NCI-H187 (cell line): ENCODE measurements at places on chromosomes 1 and 21.

GRCh38 chr1:52463891-52464290 is 59.5 kb downstream of the PRPF38A start:
- no peak for DNase-seq

DNA sequence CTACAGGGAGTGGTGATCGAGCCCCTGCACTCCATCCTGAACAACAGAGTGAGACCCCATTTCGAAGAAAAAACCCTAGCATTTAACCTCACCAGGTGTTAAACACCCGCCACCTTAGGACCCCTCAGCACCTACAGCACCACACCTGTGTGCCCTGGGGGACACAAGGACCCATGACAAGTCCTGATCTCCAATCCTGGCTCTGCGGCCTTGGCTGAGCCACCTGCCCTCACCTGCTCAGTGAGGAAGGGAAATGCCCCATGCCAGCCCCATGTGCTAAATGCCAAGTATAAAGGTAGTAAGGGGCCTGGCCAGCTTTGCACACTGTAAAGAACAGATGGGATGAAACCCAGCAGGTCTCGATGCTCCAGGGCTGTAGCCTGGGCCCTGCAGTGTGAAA is 11.1 kb downstream of the MRTO4 start:
- DNase-seq = no peak

DNA sequence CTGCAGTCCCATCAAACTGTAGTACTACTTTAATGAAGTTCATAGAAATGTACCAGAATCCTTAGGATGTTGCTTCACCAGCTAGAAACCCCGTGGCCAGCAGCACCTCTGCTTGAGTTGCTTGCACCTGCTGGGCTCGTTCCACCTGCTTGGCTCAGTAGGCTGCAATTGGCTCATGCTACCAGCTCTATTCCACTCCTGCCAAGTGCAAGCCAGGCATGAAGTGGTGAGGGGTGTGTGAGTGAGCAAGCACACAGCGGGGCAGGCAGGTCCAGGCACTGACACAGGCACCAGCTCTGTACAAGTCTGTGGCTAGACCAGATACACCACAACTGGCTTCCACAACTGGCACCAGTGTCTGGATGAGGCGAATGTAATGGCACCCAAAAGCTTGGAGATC is 209.9 kb downstream of the AMY1C start:
- no peak for DNase-seq

- DNase-seq = no peak
Observed at GRCh38 chr21:44766014-44766817, 35.4 kb downstream of the UBE2G2 start.

- peak; percentile 33 for DNase-seq
Observed at GRCh38 chr1:21262293-21263051, 27.8 kb downstream of the ECE1 start.

GRCh38 chr1:12619792-12620487 is 1.9 kb upstream of the DHRS3 start:
- DNase-seq = peak; percentile 14

DNA sequence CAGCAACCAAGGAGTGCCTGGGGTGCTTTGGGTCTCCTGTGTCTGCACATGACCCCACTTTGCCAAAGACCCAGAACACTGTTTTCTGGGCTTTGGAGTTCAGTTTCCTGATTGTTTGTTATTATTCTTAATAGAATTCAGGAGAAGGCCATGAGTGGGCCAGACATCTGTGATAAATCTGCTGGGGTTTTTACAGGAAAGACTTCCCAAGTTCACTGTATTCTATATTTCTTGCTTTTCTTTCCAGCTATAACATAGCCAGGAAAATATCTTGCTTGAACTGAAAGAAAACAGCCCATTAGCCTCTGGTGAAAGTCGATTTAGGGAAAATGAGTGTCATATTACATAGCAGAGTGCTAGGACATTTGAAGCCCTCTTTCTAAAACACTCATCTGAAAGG is 345.1 kb upstream of the USP24 start:
- no peak for DNase-seq

GRCh38 chr1:202107321-202107761 is 15.4 kb upstream of the GPR37L1 start:
- DNase-seq = no peak

DNA sequence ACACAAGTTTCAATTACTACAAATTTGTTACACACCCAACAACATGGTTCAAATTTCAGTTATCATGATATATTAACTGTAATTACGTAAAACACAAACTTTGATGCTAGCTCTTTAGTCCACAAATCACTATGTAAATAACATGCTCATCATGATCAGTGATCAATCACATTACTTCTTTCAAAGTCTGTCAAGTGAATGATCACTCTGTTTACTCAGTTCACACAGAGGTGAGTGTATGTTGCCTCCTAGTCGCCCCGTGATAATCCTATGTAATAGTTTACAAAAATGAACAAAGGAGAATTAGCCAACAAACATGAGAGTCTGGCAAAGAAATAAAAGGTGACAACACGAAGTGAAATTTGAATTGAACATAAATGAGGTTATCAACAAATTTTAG is 14.3 kb downstream of the EDEM3 start:
- no peak for DNase-seq

- DNase-seq = no peak
Observed at GRCh38 chr1:239067480-239067879, 318.9 kb upstream of the CHRM3 start.

DNA sequence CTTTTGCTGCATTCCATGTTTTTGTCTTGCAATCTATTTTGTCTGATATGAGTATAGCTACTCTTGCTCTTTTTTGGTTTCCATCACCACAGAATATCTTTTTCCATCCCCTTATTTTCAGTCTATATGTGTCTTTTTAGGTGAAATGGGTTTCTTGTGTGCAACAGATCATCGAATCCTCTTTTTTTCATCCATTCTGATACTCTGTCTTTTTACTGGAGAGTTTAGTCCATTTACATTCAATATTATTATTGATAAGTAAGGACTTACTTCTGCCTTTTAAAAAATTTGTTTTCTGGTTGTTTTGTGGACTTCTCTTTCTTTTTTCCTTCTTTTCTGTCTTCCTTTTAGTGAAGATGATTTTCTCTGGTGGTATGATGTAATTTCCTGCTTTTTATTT is 64.6 kb upstream of the CD55 start:
- no peak for DNase-seq

DNA sequence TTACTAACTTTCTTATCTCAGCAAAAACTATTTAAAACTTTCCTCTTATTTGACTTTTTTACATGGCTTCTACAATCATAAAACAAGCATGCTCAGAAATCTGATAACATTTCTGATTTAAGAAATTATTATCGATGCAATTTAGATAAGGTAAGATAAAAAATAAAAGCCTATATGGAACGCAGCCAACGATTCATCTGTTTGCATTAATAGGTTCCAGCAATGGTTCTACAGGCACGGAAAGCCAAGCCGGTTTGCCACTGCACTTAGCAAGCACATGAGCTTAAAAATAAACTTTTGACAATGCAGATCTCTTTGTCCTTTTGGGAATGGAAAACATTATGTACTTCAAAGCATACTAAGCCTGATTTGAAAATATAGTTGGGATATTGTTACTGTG is 77.5 kb upstream of the KCNK2 start:
- no peak for DNase-seq

DNA sequence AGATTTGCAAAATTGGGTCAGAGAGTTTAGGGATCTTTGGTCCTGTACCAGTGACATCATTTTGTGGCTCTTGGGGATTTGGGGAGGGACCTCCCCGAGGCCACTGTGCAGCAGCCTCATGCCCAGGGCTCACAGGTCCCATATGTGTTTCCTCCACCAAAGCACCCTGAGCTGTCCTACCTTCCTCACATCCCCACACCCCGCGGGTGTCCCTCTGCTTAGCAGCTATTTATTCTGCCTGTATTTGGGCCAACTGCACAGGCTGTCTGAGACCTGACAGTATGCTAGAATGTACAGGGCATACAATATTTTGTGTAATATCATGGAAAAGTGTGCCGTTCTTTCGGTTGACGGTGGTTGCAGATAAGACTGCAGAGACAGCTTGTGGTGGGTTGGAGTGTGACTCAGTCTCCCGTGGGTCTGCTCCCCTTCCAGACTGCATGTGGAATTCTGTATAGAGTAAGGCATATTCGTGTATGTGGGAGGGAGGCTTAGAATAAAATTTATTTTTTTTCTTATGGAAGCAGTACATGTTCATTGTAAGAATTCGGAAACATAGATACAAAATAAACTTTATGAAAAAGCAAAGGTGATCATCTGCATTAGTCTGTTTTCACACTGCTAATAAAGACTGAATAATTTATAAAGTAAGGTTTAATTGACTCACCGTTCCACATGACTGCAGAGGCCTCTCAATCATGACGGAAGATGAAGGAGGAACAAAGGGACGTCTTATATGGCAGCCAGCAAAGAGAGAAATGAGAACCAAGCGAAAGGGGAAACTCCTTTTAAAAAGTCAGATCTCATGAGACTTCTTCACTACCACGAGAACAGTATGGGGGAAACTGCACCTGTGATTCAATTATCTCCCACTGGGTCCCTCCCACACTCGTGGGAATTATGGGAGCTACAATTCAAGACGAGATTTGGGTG is 84.4 kb downstream of the ADARB1 start:
- DNase-seq = no peak
